C1 segment of cervical spinal cord (tissue), 14 donors: ENCODE measurements at places on chromosomes 6 and 20.

- no peak for DNase-seq
These were observed 4.7 kb downstream of the CITED2 start for GRCh38 chr6:139369568-139370282.

DNA sequence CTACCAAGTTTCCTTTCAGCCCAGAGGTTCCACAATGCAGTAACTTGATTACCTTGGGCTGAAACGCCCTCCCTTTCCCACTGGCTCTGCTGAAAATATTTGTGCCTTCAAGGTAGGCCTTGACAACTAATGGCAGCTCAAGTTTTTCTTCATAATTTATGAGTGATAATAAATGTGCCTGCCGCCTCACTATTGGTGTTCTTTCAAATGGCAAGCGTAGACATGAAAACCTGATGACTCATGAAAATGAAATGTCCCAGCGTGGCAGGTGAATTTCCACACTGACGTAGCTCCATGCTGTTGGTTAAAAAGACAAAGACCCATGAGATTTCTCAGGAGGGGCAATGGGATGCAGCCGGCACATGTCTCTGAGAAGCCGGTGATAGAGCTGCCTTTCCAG lies 107.2 kb upstream of the GGTLC1 start:
- DNase-seq, result no peak

DNA sequence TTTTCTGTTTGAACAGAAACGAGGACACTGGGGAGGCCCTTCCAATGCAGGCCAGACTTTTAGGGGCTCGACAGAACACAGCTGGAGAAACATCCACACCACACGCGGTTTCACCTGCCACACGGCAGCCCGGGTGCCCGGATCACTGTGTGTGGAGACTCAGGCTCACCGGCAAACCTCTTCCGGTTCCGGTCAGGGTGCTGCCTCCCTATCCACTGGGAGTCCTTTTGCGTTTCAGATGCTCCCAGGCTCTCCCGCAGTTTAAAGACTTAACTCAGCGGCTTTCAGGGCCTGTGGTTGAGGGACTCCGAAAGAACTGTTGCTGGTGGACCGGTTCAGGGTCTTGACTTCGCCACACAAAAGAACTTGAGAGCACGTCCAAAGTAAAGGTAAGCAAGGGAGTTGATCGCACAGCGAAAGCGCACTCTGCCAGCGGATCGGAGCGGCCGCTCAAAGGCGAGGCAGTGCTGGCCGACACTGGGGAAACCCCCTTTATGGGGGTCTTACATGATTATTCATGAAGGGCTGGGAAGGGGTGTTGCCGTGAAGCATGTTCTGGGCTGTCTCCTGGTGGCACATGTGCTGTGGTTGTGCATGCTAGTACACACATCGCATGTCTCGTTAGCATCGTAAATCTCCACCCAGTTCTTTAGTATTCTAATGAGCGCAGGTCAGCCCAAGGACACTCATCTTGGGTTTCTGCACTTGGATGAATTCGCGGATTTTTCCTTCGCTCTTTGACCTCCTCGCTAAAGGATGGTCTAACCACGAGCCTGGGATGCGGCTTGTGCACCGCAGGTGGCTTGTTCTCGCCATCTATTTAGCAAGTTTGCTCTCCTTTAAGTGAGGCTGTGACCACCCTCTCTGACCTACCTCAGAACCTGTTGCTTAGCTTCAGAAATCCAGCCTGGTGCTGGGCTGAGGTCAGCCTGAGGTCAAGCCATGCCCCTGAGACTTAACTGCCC lies 180.3 kb downstream of the CDH26 start:
- DNase-seq, result no peak

- DNase-seq, result no peak
These were observed 94.1 kb downstream of the HIVEP2 start for GRCh38 chr6:142850679-142851423.

DNA sequence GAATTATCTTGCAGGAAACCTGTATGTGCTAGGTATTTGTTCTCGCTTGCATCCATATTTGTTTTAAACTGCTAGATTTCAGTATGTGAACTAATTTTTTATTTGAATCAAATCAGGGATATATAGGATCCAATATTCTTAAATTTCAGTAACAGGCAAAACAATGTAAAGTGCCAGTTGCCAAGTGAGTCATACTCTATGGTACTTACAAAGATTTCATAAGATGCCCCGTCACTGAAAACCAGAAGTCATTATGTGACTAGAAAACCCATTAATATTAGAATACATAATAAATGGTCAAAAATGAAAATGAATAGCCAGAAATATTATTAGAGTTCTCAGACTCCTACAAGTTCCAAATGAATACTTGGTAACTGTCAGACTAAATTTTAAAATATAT lies 481.2 kb downstream of the TFAP2A start:
- DNase-seq, result no peak

DNA sequence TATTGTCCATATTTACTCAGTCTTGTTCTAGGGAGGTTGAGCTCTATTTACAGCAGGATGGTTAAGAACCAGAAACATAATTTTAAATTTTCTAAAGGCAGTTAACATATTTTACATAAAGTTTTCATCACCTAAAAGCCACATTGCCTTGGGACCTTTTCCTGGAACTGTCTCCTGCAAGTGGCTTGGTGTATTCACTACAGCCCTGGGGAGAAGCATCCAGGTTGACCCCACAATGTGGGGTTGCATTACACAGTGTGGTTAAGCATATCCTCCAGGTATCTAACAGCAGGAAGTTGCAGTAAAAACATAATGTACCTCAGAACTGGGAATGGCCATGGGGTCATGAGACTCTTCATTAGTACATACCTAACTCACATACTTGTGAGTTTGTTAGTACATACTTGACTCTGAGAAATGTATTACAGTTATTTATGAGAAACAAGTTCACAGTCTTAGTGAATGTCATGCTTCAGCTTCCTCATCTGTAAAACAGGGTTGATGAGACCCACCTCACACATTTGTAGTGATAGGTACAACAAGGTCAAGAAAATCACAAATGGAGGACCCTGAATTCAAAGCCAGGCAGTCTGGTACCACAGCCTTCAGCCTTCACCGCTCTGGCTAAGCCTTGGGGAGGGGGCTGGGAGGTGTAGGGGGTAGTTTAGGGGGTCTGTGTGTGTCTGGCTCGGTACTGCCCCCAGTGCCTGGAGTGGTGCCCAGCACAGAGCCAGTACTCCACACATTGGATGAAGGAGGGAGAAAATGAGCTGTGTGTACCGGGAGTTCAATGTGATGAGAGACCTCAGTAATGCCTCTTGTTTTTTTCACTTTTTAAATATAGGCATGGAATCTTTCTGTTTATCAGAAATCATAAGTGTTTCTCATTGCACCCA lies 52.9 kb downstream of the KAT14 start:
- DNase-seq, result no peak

DNA sequence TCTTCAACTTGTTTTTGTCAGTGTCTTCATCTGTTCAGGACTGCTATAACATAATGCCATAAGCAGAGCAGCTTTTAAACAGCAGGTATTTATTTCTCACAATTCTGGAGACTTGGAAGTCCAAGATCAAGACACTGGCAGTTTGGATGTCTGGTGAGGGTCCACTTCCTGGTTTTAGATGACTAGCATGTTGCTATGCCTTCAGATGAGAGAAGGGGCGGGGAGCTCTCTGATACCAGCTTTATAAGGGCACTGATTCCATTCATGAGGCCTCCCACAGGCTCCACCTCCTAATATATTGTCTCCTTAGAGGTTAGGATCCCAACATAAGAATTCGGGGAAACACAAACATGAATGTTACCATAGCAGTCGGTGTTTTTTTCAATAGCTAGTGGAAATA lies 52.9 kb downstream of the FAM83B start:
- DNase-seq, result no peak

DNA sequence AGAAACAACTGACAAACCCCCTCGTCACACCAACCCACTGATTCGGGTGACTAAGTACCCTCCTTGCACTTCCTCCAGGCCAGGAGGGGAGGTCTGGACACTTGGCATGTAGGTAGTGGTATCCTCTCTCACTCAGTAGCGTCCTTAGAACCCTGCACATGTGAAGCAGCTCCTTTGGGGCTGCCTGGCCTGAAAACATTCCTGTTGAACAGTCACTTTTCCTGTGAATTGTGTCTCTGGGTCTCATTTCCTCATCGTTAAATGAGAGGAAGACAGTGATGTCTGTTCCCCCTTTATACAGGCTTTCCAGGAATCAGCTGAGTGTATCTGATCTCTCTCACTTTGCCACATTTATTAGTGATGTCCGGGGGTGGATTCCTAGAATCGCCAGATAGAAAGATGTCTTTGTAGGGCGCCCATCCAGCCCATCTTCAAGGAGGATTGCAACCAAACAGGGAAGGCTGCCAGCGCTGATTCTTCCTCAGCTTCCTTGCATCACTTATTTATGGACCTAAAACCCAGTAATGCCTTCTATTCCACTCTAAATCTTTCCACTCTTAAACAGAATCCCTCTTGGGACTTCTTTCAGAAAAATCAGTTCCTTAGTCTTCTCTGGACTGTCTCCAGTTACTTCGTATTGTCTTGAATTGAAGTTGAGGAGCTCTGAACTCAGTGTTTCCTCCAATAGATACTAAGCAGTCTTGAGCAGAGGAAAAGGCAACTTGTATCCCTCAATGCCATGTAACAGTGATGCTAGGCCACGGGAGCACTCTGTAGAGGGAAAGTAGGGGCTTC lies 9.4 kb upstream of the POPDC3 start:
- no peak for DNase-seq

DNA sequence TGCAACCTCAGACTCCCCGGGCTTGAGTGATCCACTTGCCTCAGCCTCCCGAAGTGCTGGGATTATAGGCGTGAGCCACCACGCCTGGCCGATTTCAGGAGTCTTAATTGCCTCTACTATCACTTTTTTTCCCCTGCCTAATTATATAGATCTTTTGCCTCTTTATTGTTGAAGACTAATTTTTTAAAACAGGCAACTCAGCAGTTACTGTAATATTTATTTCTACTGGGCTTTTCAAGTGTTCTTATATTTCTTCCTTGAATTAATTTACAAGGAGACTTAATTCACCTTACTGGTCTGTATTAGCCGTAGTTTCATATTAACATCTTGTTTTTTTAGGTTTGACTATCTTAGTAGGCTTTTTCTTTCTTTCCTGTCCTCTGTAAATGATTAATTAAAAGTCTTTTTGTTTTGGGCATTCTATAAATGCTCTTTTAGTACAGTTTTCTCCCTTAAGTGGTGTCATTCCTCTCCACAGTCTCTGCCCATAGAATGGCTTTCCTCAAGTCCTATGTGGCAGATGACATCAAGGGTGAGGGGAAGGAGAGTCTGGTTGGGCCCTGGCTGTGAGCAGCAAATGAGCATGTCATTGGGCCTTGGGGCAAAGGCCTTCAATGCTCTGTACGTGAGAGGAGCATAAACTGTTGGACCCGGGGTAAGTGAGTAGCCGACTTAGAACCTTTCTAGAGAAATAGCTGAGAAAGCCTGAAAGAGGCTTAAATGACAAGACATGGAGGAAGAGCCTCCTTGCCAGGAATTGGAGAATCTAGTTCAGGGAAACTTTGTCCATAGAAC lies 36.0 kb downstream of the ANKS1A start:
- no peak for DNase-seq

DNA sequence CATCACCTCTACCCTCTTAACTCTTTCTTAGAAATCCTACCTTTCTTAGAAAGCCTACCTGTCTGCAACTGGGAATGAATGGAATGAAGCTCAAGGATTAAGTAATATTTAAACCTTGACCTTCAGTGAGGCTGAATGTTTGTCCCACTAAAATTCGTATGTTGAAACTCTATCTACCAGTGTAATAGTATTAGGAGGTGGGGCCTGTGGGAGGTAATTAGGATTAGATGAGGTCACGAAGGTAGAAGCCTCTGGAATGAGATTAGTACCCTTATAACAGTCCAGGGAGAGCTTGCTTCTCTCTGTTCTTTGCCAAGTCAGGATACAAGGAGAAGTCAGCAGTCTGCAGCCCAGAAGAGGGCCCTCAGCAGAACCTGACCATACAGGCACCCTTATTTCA lies 158.0 kb downstream of the TENT5A start:
- no peak for DNase-seq

DNA sequence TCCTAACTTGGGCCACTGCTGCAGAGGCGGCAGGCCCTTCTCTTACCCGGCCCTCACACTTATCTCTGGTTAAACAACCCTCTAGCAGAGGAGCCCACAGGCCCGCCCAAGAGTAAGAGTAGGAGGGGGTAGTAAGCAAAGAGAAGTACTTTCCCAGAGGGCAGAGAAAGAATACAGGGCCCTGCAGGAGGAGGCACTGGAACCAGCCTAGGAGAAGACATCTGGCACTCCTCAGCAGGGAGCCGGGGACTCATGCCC lies 10.1 kb downstream of the MTCH1 start:
- DNase-seq, result no peak

DNA sequence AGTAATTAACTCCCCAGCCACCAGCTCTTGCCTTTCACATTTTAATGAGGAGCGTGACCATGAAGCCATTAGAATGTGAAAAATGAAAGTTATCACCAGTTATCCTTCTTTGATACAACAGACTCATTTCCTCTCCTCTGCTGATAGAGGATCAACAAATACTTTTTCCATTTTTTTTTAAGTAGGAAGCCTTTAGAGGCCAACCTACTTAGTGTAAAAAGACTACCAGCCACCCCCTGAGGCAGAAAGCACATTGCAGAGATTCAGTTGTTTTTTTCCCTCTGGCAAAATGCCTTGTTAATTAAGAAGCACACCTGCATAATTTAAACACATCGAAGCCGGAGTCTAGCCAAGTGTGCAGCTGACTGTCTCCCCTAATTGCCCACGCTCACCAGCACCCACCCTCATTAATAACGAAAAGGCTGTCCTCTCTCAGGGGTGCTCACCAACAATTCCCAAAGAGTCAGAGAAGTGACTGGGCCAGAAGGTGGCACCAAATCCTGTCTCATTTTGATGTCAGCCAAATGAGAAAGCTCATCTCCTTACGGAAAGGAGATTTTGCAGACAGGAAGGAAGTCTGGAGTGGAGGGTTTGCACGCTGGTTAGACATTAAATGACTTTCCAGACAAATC lies 60.9 kb upstream of the MC3R start:
- no peak for DNase-seq

DNA sequence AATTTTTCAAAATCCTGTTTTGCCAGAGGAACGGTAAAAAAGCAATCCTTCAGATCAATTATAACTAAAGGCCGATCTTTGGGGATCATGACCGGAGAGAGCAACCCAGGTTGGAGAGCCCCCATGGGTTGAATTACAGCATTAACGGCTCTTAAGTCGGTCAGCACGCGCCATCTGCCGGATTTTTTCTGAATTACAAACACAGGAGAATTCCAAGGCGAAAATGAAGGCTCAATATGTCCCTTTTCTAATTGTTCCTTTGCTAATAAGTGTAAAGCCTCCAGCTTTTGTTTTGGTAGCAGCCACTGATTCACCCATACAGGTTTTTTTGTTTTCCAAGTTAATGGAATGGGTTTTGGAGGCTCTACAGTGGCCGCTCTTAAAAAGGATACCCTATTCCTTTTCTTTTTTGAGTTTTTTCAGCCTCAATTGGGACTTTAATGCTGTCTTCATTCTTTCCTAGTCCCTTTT lies 16.9 kb upstream of the PTCRA start:
- peak; percentile 30 for DNase-seq
